ENCODE measurements at places on chromosomes 7 and 10.

DNA sequence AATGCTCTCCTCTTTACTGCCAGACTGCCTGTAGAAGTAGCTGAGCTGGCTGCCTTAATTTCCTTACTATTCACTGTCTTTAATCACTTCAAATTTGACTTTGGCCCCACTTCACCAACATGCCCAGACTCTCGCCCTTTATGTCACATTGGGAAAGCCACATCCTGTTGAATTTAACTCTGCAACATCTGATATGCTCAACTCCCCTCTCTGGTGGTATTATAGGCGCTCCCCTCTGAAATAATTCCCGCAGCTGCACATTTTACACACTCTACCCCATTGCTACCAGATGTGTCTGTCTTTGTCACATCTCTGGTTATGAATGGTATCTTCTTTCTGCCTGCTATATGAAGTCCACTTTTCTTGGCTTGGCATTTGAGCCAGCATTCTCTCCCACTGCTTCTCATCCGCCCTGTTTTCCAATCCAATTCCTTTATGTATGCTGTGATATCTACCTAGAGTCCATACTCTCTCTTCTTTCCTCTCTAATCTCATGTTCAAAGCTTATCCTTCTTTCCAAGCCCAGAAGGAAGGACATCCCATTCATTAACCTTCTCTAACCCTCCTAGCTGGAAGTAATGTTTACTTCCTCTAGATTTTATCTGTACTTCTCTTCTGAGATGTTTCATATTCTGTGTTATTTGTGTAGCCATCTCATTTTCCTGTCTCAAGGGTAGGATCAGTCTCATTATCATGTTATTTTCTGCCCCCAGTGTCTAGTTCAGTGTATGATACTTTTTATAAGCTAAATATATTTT, 134.5 kb downstream of the ST7 start:
- DNase-seq = no peak

DNA sequence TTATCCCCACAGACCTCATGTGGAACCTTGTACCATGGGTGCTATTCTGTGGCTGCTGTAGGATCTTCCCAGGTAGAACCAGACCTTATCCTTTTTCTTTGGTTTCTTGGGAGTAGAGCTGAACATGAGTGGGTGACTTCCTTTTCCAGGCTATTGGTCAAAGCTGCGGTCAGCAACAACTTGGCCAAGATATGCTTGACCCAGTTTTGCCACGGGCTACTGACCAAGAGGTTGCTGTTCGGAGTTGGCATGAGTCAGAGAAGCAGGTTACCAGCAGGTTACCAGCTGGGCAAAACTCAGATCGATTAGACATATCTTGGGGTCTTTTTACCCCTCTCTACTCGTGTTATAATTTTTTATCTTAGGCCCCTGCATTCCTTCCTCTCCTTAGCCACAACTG, 36.7 kb upstream of the HDAC9 start:
- DNase-seq = no peak

DNA sequence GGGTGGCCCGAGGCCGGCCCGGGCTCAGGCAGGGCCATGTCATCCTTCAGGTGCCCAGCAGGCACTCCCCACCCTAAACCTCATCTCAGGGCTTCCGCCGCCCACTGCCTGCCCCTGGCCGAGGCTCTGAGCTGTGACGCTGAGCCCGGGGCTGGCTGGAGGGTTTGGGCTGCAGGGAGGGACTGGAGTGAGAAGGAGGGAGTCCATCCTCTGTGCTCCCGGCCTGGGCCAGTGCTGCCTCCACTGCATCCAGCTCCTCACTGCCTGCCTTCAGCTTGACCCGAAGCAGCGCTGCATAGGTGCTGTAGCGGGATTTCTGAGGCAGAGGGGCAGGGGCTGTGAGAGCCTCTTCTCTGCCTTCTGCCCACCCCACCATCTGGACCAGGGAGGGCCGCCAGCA, 7.6 kb downstream of the NFKB2 start:
- DNase-seq = no peak

DNA sequence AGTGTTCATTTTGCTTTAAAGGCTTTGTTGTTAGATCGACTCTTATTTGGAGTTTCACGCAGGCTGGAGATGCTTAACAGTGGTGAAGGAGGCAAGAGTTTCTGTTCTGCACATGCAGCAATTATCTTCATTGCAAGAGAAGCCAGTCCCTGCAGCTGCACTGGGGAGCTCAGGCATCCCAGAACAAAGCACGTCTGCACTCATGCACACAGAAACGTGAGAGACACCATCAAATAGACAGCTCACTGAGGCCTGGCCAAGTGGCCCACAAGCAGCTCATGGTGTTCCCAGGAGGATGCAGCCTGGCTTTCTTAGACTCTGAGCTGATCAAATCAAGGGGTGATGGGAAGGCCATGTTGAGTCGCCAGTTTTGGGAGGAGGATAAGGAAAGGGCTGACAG, 246.1 kb downstream of the CREB5 start:
- no peak for DNase-seq

- no peak for DNase-seq
Measured at GRCh38 chr7:30270921-30271320, 13.5 kb upstream of the ZNRF2 start.
